ENCODE measurements at places on chromosomes 1 and 21. TPM values are rescaled to one million over a fixed set of nuclear protein-coding genes. Genes with fewer than 3 reads are reported as not detected.

- no peak for DNase-seq
Measured at GRCh38 chr1:207695891-207696290, 51.0 kb downstream of the CR1L start.

GRCh38 chr1:66283622-66284041 lies 250.3 kb upstream of the SGIP1 start:
- no peak for DNase-seq

Gene APOBEC4
- 0.19 TPM for polyA plus RNA-seq

GRCh38 chr1:112793631-112794565 lies 78.8 kb upstream of the PPM1J start:
- DNase-seq, result no peak

GRCh38 chr1:88247666-88248065 lies 436.4 kb upstream of the PKN2 start:
- DNase-seq, result no peak

Gene BTBD8
- polyA plus RNA-seq, result 1.9 TPM

Gene MAP10
- polyA plus RNA-seq, result 2.4 TPM

DNA sequence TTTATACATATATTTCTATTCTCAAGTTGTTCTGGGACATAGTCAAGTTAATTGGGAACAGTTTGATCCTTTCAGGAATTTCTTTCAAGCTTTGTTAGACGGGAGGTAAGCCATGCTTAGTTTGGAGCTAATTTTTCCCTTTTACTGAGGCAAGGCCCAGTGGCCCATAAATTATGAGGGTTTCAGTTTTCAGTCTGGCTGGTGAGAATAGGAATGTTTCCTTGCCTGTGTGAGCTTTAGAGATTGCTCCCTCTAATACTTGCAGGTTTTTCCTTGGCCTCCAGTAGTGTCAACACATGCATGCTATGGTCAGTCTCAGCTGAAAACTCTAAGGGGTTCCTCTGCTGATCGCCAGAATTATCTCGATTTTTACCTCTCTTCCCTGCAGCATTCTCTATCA lies 14.1 kb upstream of the PHGDH start:
- DNase-seq, result no peak

DNA sequence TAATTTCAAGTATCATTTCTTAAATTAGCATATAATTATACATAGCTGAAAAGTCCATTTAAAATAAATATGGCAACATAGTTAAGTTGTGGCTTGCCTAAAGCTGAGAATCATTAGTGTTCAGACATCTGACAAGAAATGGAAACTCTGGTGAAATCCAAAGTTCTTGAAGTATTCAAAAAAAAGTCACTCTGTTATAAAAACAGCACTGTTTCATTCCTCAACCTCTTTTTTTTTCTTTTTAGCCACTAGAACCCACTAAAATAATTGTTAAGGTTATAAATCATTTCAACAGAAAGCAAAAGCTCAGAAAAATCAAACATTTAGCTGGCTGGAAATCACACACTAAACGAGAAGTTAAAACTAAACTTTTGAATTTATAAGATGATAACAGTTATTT lies 476.7 kb downstream of the LTN1 start:
- DNase-seq, result no peak

DNA sequence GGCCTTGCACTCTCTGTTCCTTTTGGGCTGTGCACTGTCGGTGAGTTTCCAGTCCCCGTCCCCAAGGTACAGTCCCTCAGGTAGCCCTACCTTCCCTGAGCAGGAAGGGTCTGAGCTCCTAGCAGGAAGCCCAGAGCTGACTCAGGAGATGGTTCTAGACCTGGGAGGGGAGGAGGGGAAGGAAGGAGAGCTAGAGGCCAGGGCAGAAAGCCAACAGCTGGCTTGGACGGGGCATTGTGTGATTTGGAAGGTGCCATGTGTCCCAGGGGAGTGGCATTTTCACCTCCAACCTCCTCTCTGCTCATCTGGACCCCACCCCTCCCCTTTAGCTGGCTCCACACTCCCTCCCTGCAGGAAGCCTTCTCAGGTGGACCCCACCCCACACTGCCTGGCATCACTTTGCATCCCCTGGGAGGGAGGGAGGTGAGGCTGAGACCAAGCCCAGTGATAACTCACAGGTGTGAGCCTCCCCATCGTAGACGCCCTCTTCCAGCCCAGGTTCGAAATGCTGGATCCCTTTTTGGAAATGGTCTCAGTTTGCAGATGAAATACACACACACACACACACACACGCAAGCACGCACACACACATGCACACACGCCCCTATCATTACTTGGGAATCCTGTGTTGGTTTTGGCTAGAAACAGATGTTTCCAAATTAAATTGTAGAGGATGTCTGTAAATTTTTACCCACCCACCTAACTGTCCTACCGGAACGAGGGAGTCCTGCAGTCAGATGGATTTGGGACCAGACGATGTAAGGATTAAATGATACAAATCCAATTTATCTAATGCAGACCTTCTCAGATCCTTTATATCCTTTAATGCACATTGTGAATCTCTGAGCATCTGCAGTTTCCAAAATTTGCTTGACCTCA lies 19.7 kb upstream of the IFNLR1 start:
- DNase-seq, result no peak

DNA sequence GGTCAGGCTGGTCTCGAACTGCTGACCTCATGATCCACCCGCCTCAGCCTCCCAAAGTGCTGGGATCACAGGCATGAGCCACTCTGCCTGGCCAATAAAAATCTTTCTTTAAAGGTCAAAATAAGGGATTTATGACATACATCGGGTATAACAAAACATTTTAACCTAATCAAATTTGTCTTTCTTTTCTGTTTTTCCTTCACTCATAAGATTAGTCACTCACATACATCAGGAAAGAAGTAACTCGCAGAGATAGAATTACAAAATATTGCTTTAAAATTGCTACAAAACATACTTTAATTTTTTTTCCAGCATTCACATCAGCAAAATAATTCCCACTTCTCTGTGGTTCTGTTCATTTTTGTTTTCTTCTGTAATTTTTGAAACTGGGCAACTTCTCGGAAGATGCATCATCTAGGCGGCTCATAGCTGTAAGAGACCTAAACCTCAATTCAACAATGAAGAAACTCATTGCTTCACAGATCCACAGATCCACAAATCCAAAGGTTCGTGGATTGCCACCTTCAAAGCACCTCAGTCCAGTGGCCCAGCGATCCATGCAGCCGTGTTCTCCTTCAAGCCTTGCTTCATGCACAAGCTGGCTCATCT lies 39.7 kb downstream of the NEK2 start:
- no peak for DNase-seq

GRCh38 chr1:79629414-79629813 lies 622.9 kb upstream of the ADGRL4 start:
- no peak for DNase-seq

DNA sequence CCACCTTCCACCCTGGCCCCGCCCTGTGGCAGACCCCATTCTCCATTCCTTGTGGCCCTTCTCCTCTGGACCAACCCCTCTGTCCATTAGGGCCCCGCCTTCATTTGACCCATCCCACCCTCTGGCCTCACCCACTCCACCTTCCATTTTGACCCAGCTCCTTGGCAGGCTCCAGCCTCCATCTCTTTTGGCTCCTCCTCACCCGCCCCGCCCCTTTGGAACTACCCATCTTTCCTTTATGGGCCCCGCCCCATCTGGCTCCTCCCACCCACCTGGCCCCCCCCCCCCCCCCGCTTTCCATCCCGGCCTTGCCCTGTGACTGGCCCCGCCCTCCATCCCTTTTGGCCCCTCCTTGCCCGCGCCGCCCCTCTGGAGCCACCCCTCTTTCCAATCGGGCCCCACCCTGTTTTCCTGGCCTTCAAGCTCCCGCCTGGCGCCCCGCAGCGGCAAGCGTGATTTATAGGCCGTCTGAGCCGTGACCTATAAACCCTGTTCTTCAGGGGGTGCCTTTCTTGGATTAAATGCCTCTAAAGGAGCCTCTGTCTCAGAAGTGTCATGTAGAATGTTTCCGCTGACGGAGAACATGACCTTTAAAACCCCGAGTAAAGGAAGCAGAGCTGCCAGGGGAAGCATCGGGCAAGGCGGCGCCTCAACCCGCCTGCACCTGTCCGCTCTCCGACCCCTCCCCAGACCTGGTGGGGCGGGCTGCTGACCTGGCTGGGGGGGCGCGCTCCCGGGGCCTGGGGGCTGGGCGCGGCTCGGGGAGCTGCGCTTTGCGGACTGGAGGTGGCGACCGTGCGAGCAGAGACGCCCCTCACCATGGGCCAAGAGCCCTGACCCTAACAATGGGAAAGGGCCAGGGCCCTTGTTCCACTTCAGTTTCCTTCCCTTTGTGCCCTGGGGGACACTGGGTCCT lies 178.0 kb downstream of the CAMTA1 start:
- DNase-seq, result peak; percentile 70

Gene SZRD1
- 38.9 TPM for polyA plus RNA-seq

GRCh38 chr1:235566084-235566483 lies 61.8 kb upstream of the B3GALNT2 start:
- no peak for DNase-seq

Gene AADACL4
- polyA plus RNA-seq, result not detected

DNA sequence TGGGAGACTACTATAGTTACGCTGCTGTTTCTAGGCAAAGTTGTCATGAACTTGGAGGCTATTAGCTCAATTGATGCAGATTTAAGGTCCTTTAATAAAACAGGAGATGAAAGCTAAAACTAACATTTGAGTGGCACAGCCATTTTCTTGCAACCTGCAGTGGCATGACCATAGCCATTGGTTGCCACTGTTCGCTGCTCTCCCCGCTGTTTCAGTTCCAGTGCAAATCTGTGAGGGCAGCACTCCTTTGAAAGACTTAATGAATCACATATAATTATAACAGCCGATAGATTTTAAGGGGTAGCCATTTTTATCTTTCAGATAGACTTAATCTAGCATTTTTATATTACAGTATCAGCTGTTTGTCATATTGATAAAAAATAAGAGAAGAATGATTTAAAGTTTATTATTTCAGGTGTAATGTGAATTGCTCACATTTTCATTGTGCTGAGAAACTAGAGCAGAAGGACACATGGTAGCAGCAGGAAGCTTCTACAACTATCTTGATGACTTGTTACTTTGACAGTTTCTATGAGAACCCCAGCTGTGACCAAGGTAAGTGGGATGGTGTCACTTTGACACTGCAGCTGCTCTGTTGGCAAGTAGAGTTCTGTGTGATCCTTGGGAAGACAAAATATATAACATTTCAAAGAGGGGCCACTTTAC lies 203.7 kb downstream of the PLA2G4A start:
- DNase-seq, result no peak

DNA sequence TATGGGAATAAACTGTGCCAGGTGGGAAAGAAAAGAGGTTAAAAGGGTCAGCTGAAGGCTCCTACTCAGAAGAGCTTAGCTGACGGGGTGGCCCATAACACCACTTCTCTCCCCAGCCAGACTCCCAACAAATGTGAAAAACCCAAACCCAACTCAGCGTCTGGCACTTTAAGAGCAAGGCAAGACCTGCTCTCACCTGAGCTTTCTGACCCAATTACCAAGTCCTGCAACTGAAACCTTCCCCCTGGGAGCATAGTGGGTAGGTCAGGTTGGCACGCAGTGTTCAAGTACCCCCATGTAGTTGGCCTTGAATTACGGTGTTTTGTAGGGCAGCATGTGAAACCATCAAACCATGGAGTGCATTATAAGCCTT lies 3.2 kb downstream of the IRF6 start:
- no peak for DNase-seq

DNA sequence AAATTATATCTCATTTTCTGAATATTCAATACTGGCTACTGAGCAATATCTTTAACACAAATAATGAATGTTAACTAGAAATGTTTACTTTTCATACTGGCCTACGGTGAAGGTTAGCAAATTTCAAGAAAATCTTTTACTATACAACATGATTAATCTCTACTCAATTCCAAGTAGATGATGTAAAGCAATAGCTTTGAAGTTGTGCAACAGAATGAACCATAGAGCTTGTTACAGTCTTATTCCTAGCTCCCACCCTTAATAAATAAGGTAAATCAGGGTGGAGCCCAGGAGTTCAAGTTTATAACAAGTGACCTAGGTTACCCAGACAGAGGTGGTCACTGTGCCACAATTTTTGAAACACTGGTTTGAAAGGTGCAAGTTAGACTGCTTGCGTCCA lies 1678.1 kb downstream of the KCNT2 start:
- no peak for DNase-seq

DNA sequence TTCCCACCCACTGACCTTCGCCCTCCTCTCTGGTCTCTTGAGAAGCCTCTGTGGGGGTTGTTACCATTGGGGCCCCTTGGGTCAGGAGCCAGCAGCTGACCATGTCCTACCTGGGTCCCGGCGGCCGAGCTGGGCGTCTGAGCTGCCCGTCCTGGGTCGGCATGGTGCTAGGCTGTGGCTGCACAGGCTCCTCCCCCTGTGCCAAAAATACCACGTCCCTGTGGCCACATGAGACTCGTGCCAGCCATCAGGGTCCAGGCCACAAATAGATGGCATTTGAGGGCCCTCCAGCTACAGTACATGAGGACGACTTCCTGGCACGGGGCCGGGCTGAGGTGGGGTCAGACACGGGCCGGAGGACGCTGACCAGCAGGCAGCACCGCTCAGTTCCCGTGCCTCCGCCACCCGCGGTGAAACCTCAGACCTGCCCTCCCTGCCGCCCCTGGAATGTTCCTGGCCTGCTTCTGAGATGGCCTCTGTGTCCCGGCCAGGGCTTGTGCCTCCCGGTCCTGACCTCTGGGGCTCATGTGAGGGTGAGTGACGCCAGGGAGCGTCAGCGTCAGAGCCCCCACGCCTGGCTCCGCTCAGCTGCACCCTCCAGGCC lies at the start of gene PERM1:
Gene PERM1, minus strand, starts transcription at position 139 of the 604 bp plus-strand sequence. CDS start 1,064 bp downstream, outside the sequence.
- DNase-seq, result no peak

GRCh38 chr1:54850069-54850730 lies 36.8 kb downstream of the DHCR24 start:
- no peak for DNase-seq

- no peak for DNase-seq
Measured at GRCh38 chr1:113128116-113128515, 55.1 kb downstream of the LRIG2 start.

- DNase-seq, result no peak
Measured at GRCh38 chr21:21297211-21297610, 299.0 kb downstream of the NCAM2 start.

DNA sequence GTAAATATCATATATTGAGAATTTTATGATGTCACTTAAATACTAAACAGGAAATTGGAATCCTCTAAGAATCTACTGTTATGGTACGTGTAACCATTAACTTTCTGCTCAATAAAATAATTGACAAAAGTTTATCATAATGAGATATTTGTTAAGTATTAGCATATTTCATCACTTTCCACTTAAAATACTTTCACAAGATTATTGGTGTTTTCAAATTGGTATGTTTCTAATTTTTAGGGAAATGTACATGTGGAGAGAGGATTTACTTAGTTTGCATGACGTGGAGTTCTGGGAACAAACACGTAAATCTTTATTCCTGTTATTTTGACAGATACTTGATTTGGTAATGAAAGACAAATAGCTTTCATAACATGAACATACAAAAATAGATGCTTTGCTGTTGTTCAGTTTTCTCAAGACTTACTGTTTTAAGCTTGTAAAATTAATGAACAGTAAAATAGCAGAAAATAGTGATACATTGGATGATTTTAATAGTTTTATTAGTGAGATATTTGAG lies 1.6 kb downstream of the SRSF11 start:
- DNase-seq, result no peak

Gene RAB3B
- not detected for polyA plus RNA-seq
